Fibroblast of the conjunctiva (primary cell): ENCODE measurements at places on chromosomes 1 and 21.

DNA sequence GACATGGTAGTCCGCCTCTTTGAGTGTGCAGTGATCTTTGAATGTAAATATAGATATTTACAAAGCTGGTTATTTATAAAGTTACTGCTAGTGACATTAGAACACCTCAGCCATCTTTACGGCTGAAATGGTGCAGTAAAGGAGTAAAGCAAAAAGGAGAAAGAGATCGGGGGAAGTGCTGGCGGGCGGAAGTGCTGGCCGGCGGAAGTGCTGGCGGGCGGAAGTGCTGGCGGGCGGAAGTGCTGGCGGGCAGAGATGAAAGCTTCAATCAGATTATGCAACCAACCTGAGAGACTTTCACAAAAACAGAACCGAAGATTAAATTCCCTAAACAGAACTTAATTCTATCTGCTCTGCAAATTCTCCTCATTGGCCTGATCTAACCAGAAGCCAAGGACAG, 1.4 kb upstream of the OR14A16 start:
- no peak for DNase-seq

GRCh38 chr1:80244372-80244771, 1237.8 kb upstream of the ADGRL4 start:
- DNase-seq: no peak

DNA sequence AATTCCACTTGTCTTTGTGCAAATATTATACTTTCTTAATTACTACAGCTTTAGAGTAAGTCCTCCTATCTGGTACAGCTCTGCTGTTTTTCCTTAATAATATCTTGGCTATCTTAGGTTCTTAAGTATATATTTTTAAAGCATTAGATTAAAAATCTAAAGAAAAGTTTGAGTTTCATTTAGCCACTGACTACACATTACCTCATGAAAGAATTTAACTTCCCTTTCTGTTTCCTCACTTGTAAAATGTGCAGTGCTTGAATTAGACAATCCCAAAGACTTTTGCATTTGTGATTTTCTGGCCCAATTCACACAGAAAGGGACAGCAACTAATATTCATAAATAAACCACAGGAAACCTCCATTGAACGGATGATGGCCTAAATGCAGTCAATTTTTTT, 126.4 kb upstream of the SAMSN1 start:
- DNase-seq: no peak

- DNase-seq: peak; percentile 35
Observed at GRCh38 chr1:6098303-6099215, 52.9 kb downstream of the KCNAB2 start.

GRCh38 chr1:226476648-226477319, 68.9 kb upstream of the PARP1 start:
- no peak for DNase-seq

- no peak for DNase-seq
Observed at GRCh38 chr1:161869291-161869690, 103.2 kb downstream of the ATF6 start.

DNA sequence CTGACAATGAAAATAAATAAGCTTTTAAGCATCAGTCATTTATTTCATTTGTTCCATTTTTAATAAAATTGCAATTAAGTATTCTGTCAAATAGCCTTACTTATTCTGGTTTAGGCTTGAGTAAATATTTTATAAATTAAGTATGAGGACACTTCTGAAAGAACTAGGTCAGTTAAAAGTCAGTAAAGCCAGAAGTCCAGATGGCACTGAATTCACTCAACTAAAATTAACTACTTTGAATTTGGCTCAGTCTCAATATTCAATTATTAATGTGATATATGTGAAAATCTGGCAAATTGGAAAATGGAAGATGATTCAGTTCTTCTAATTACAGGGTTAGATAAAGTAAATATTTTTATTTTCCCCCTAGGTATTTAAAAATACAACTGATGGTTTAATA, 174.2 kb downstream of the BRINP3 start:
- no peak for DNase-seq

DNA sequence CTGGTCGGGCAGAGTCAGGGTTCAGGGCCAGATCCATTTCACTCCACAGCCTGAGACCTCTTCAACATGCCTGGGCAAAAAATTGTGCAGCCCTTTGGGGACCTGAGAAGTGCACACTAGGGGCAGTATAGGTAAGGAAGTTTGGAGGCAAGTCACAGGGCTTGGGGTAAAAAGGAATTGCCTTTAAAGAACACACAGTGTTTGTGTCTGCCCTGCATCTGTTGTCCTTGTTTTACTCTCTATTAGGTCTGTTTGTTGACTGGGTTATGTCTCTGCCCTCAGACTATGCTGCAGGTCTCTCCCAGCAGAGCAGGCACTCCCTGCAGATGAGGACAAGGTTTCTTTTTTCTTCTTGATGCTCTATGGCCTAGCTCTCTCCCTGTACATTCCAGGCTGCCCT, 22.0 kb downstream of the LDLRAD2 start:
- DNase-seq: no peak

GRCh38 chr1:43938892-43939587, 5.4 kb downstream of the ARTN start:
- DNase-seq: no peak

- DNase-seq: no peak
Observed at GRCh38 chr1:156229809-156230472, 12.0 kb upstream of the BGLAP start.

DNA sequence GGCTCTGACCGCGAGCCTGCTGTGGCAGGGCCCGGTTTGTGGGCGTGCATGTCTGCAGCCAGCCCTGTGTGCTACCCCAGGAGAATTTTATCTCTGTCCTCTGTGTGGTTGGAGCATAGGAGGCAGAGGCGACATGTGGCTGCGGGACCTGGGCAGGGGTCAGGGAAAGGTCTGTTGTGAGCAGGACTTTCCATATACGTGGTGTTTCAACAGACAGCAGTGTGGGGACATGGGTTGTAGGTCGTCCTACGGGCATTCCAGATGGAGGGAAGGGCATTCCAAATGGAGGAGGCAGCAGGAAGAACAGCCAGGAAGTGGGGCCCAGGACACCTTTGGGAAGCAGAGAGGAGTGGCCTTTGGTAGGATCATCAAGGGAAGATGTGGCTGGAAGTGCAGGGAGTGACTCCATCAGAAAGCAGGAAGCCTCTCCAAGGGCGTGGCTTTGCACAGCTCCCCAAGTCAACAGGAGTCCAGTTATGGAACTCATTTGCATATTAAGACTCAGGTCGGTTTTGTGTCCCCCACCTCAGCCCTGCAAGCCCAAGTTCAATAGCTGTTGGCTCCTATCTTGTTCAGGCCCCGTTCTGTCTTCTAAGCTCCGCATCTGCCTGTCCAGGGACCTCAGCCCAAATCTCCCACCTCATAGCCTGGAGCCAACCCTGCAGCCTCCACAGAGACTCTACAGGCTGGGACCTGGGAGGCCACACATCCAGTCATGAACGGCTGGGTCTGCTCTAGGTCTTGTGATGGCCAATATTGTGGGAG, 309.1 kb downstream of the MATN1 start:
- DNase-seq: no peak

DNA sequence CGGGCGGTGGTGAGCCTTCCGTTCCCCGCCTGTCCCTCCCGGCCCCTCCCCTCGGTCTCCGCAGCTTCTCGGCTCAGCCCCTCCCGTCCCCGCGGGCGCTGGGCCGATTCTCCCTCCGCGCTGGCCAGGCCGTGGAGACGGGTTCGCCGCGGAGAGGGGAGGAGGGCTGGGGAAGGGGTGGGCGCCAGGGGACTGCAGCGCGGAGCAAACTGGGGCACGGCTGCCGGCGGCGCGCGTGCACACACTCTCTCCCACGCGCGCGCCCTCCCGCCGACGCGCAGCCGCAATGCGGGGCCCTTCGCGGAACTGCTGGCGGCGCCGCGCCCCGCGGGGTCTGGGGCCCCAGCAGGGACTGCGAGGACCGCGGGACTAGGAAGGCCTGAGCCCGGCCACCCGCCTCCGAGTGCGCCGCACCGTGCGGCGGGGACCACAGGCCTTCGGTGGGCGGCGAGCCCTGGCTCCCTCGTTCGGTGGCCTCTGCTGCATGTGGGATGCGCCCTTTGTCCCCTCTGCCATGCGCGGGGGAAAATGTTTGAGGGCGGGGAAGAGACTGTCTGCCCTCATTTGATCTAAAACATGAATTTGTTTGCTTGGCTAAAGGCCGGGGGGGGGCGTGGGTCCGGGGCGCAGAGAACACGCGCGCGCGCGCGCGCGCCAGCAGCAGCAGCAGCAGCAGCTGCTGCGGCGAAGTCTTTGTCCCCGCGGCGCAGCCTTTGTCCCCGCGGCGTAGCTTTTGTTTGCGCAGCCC, 90.7 kb upstream of the VAMP3 start:
- DNase-seq: no peak

DNA sequence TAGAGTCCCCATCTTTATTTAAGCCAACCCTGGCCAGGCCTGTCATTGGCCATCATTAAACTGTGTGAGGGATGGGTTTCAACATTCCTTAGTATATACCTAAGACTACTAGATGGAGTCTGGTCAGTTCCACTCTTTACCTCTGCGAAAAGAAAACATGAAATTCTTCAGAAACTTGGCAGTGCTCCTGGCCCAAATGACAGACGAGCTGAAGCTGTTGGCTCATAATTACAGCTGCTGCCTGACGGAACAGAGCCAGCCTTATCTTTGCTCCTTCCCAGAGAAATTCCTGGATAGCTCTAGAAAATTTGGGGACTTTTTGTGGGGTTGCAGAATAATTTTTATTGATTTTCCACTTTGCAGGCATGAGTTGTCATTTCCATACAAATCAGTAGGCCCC, 30.4 kb downstream of the NPHS2 start:
- no peak for DNase-seq

DNA sequence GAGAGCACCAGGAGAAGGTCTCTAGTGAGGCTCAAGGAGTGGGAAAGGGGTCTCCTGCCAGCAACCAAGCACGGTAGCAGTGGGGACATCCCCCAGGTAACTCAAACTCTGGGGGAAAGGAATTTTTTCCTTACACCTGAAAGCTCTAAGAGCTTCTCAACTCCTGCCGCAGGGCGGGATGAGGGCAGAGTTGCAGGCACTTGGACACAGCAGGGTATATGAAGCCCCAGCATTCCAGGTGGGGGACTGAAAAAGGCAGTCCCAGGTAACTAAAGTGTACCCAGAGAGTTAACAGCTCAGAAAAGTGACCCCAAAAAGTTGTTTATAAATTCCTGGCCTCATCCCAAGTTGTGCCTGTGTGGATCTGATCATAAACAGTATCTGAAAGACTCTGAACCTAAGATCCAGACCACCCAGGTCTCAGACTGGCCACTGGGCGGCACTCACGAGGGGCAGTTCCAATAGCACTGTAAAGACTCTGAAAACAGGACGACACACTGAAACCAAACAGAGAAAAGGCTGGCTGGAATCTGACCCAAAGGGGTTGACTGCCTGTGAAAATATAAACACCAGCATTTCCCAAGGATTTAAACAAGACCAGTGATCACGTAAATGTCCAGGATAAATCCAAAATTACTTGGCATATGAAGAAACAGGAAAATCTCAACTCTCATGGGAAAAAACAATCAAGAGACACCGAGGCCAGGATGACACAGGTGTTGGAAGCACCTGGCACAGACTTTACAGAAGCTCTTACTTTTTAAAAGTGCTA, 47.5 kb downstream of the HSF2BP start:
- peak; percentile 40 for DNase-seq

DNA sequence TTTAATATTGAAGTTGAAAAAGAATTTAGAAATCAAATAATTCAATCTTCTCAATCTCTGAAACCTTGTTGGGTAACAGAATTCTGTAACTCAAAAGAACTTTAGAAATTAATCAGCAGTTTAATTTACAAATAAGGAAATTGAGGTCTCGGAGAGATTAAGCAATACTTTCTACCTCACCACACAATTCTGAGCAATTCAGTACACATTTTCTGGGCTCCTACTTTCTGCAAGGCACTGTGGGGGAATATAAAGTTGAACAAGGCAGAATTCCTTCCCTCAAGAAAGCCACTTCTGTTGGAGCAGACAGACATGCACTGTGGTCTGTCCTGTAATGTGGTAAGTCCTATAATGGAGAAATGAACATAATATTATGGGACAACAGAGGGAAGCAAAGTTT, 47.7 kb downstream of the MEF2D start:
- DNase-seq: no peak

DNA sequence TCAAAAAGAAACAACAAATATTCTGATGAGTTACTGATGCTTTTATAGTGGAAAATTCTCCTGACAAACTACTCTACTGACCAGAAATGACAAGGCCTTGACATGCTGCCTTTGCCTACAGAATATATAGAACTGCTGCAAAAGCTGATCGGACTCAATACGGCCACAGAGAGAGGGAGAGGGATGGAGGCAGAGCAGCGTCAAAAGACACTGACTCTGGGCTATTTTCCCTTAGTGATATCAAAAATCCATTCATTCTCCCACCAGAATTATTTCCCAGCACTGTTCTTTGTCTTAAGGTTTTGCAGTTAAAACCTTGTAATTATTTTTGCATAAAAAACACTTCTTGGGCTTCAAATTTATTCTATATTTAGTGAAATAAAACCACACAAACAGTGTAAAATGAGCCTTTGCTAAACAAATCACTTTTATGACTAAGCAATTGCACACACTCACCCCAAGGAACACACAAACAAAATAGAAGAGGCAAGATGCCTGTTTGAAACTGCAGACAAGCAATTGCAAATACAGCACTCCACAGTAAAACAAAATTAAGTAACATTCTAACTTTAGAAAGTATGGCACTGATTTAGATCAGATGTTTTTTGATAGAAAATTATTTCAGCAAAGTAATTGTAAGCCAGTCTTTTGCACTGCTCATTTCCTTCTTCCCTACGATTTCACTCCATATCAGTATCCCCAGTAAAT, 1036.4 kb downstream of the ADGRL2 start:
- DNase-seq: no peak

- DNase-seq: no peak
Observed at GRCh38 chr1:198890214-198890930, 251.5 kb downstream of the PTPRC start.

DNA sequence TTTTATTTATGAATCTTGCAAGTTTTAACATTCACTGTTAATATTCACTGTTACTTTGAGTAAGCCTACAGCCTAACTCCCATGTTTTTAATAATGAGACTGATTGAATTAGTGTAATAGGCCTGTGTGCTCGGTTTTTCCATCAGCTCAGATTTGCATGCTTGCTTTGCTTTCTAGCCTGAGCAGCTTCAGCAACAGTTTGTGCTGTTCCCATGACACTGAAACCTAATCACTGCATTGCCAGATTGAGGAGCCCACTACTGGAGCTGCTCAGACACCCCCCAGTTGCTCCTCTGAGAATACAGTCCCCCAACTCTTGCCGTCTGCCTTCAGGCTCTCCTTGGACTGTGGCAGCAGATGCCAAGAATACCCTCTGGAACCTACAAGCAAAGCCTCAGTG, 695.4 kb downstream of the BRINP3 start:
- no peak for DNase-seq

- no peak for DNase-seq
Observed at GRCh38 chr1:214449371-214449770, 102.0 kb downstream of the PTPN14 start.

DNA sequence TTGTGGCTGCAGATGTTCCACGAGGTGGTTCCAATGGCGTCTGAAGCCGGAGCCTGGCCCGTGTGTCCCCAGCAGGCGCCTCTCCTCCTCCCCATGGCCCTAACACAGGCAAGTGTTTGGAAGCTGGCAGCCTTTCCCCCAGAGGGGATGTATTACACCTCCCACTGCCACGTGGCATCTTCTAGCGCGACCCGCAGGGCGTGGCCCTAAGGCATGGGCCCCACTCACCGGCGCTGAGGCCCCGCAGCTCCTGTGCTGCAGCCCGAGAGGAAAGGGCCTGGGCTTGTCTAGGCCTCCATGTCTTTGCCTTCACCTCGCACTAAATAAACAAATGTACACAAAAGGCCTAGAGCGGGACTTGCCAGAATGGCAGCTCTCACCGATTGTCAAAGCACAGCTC, 37.9 kb downstream of the SLC66A1 start:
- no peak for DNase-seq
